ENCODE measurements at places on chromosomes 11 and 22.

- no peak for DNase-seq
Measured at GRCh38 chr11:120565466-120566155, 54.1 kb downstream of the GRIK4 start.

DNA sequence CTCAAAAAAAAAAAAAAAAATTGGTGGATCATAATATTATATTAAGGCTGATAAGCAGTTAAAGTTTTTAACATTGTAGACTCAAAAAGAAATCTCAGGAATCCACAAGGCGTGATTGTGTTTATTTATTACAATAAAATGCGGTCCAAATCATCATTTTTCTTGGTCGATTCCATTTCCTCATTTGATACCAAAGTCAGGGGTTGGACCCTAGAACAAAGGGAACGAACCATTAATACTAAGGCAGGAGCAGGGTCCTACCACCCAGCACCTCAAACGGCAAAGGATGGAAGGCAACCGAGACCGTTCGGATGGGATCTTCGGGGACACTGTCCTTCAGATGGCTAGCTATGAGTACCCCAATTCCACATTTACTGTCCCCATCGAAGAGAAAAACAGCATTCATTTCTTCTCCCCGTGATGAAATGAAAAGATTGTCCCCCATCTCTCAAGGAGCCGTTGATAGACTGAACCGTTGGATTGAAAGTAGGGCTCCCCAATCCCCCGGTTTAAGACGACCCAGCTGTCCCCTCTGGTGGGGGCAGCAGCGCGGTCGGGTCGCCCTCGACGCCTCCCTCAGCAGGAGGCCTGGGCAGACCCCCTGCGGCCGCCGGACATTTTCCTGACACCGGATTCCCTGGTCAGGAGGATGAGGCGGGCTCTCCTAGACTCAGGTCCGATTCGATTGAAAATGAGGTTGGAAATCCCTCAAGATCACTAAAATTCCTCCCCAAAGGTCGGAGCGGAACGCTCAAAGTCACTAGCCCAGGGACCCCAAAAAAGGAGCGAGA lies 607 bp downstream of the DMC1 start:
- no peak for DNase-seq

GRCh38 chr11:39932966-39933365 lies 1526.5 kb downstream of the LRRC4C start:
- DNase-seq = no peak

- DNase-seq = no peak
Measured at GRCh38 chr22:38074181-38075104, 9.5 kb downstream of the SLC16A8 start.

GRCh38 chr11:85718126-85718943 lies 32.3 kb upstream of the CCDC89 start:
- DNase-seq = no peak

DNA sequence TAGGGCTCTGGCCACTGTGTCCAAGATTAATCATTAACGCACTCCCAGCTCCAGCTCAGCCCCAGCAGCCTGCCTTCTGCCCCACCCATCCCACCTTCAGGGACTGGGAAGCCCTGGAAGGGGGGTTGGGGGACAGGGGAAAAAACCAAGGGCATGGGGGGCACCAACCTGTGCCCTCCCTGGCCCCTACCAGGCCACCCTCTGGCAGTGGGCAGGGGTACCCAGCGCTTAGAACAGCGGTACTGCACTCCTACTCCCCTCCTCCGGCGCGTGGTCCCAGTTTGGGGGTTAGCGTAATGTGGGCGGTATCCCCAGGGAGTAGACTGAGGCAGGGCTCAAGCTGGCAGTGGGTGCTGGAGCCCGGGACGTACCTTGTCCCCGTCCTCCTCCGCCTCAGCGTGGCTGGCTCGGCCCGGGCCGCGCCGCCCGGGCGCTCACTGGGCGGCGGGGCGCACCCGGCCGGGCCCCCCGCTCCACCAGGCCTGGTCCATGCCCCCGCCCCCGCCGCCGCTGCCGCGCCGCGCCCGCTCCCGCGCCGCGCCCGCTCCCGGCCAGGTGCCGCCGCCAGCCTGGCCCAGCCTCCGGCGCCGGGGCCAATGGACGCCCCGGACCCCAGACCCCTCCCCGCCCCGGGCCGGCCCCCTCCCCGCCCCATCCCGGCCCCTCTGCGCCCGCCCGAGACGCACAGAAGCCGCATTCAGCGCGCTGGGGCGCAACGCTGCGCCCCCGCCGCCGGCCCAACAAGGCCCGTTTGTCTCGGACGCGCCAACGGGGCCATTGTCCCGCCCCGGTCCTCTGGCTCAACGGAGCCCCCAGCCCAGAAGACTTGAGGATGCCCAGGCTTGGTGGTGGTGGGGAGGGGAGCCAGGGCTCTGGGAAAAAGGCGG lies at the start of gene GAL3ST1:
GAL3ST1 (minus strand) TSS at position 571 of the 887 bp plus-strand sequence. CDS start 17,273 bp downstream, outside the sequence.
- no peak for DNase-seq

DNA sequence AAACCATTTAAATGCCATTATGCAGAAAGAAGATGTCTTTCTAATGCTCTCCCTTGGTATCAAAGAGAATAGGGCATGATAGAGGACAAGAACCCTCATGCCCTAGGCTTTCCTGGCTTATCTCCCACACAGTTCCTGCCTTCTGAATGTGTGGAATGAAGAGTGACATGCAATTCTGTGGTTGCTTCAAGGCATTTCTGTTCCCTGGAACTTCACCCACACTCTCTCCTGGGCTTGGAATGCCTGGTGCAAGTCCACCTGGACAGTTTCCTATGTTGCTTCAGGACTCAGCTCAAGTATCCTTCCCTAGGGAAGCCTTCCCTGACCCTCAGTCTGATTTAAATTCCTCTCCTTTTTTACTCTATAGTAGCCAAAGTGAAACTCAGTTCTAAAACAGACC lies 53.8 kb upstream of the DRD2 start:
- no peak for DNase-seq

GRCh38 chr22:31328544-31328960 lies 17.6 kb downstream of the PATZ1 start:
- DNase-seq = no peak

- no peak for DNase-seq
Measured at GRCh38 chr11:96523656-96524055, 133.8 kb downstream of the JRKL start.

DNA sequence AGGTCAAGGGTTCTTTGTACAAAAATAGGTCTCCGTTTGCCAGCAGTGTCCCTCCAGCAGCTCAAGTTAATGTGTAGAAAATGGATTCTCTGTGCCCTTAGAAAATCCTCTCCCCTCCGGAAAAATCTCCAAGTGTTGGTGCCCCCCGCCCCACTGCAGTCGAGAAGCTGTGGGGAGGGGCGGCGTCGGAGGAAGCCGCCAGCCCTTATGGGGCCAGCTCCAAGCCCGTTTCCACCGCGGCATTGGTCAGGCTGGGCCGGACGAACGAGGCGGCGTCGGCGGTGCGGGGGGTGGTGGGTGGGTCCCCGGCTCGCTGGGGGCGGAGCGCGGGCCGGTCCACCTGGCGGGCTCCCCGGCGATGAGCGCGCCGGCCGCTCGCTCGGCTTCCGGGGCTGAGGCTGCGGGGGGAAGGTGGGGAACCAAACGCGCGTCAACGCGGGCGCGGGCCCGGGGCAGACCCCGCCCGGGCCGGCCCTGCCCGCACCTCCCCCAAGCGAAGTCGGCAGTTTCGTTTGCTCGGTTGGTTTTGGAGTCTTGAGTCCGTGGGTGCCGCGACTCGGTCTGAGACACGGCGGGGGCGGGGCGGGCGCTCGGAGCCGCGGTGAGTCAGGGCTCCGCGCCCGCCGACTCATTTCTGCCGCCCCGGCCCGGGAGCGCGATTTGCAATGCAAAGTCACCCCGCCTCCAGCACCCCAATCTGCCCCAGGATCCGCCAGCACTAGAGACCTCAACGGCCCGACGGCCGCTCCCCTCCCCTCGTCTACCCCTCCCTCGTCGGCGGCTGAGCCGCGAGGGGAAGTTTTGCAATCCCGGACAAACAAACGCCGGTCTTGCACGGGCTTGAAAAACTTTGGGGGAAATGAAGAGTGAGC lies 1.4 kb downstream of the ASCL2 start:
- DNase-seq = peak; percentile 71
